ENCODE measurements at places on chromosomes 12 and 14.
A peak's percentile ranks its signal among the peaks of the same experiment; 100 is the strongest.

GRCh38 chr12:113967368-113967767 lies 1.2 kb upstream of the RBM19 start:
- DNase-seq: no peak

- DNase-seq: no peak
Observed at GRCh38 chr14:93212432-93212831, 5.4 kb downstream of the UBR7 start.

- DNase-seq: no peak
Observed at GRCh38 chr14:104135121-104135903, 3.1 kb upstream of the KIF26A start.

DNA sequence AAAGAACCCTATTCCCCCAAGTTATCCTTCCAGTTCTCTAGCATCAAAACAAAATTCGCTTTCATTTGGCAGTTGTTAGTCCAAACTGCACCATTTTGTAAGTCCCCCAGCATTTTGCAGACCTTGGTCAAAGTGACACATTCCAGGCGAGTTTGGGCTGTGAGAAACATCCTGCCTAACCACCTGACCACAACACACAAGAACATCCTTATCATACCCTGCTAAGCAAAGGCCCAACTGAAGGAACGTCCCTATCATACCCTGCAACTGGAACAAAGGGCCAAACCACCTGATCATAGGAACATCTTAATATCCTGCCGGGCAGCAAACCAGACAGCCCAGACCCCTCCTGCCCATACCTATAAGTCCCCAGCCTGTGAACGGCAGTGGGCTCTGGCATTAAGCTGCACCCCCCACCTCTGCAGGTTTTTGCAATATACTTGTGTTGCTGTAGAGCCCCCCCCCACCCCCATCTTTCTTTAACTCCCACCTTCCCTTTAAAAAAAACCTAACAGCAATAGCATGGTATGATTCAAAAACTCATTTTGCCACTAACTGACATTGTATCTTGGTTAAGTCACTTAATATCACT lies 2.7 kb downstream of the PCNX4 start:
- DNase-seq: no peak

DNA sequence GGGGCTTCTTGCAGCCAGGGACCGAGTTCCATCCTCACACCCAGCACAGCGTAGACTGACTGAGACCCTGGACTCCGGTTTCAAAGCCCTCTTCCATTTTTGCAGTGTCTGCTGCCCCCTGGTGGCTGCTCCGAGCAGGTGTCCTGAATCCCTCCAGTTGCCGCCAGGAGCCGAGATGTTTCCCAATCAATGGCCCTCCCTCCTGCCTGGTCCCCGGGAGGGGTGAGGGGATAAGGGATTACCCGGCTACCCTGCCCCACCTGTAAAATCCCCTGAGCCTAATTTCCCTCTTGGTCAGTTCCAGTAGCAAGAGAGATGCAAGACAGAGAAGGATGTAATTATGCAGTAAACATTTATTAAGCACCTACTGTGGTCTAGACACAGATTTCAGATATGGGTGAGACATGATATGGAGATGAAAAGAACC lies 55.0 kb downstream of the PHETA1 start:
- DNase-seq: peak; percentile 63

- DNase-seq: no peak
Observed at GRCh38 chr12:64082866-64083268, 139.2 kb downstream of the KICS2 start.

DNA sequence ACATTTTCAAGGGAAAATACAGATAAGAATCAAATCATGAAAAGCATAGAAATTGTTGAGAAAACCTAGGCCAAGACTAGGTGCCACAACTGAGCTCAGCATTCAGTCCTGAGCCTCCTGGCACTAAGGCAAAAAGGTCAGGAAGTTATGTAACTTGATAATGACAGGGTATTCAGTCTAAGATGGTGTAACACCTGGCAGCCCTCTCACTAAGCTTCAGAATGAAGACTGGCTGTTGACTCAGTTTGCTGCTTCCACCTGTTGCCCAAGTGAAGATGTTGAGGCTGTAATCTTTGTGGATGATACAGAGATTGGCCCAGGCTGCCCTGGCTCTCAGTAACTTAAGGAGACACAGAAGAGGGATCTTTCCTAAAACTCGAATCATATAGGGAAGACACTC lies 19.6 kb downstream of the PROX2 start:
- DNase-seq: no peak

DNA sequence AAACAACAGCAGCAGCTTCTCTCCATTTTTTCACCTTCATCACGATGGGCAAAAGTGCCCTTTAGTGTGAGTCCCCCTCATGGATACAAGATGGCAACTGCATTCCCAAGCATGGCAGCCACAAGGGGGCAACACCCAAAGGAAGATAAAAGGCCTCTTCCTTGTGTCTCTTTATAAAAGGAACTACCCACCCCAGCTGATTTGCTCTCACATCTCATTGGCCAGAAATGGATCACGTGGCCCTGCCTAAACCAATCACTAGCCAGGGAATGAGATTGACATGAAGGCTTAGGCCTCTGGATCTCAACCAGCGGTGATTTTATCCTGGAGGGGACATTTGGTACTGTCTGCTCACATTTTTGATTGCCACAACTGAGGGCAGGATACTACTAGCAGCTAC lies 21.9 kb upstream of the IFT81 start:
- peak; percentile 33 for DNase-seq

DNA sequence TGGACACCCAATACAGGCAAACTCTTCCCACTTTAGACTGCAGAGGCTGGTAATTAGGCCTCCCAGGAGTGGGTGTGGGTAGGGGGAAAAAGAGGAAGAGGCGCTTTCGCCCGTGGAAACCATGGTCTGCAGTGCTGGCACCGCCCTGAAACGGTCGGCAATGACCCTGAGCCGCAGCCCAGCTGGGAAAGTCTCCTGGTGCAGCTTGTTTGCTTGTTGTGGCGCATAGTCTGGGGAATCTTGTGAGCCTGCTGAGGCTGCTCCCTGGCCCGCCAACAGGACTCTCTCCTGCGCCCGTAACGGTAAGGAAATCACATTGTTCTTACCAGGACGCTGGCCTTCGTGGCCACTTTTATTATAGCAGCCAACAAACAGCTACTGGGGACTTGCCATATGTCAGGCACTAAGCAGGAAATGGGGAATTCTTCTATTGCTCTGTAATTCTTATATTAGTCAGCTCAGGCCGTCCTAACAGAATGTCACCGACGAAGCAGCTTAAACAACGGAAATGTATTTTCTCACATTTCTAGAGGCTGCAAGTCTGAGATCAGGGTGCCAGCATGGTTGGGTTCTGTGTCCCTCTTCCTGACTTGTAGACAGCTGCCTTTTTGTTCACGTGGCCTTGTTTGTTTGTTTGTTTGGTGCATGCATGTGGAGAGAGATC lies 52.5 kb upstream of the RIN3 start:
- no peak for DNase-seq

DNA sequence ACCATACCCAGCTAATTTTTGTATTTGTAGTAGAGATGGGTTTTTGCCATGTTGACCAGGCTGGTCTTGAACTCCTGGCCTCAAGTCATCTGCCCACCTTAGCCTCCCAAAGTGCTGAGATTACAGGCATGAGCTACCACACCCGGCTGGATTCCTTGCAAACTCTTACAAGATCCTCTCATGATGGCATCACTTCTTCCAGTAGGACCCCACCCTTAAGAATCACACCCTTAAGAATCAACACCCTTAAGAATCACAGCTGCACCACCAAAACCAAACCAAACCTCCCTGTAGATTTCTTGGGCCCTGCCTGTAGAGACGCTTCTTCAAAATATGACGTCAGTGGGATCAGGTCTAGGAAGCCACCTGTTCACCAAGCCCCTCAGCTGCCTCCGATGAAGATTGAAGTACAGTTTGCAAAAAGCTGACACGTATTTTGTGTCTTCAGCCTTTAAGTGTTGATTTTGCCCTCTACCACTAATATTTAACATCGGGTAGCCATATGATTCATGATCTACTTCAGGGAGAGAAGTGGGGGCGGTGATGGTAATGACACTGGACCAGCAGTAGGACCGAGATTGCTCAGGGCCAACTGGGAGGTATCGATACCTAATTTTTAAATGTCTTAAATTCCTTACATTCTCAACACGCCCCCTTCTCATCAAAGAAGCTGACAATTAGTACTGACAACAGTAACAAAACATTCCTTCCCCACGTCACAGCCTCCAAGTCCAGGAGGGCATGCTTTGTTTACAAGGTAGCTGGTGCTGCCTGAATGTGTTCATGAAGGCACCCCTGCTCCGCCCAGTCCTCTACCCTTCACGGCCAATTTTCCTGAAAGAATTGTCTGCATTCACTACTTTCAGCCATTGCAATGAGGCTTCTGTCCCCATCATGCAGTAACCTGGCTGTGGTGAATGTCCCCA lies 57.2 kb downstream of the ESRRB start:
- DNase-seq: no peak

DNA sequence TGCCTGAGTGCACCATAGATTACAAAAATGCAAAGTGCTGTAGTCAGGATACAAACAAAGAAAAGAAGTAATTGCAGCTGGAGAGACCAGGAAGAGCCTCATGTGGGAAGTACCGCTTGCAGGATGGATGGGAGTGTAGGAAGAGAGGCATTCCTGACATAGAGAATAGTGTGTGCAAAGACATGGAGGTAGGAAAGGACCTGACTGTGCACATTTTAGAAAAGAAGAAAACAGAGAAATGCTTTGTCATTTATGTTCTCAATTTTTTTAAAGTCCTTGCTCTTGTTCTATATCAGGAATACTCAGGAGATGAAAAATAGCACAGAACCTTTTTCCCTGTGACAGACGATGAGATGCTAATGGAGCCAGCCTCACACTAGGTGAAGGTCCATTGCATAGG lies 358.7 kb upstream of the TMPO start:
- no peak for DNase-seq

- no peak for DNase-seq
Observed at GRCh38 chr12:93460902-93461301, 6.4 kb upstream of the MRPL42 start.

DNA sequence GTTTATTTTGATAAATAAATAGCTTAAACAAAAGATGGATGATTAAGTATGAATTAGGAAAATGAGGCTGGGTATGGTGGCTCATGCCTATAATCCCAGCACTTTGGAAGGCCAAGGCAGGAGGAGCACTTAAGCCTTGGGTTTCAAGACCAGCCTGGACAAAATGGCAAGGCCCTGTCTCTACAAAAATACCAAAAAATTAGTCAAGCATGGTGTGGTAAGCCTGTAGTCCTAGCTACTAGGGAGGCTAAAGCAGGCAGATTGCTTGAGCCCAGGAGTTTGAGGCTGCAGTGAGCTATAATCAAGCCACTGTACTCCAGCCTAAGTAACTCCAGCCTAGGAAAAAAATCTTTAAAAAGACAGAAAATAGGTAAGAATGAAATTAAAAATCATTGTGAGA lies 96.0 kb downstream of the BCL2L14 start:
- DNase-seq: no peak

DNA sequence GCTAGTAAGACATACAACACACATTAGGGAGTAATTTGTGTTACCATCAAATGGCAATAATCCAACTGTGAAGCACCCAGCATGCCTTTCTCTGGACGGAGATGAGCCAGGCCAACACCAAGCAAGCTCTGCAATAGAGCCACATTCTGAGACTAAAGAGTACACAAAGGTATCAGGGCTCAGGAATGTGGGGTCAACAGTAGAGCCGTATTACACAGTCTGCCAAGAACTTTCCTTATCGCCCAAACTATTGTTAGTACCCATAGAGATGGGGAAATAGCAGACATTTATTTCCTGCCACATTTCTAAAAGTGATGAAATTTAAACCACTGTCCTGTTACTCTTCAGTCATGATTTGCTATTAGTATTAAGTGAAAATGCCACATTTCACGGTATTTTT lies 113.7 kb downstream of the BMP4 start:
- DNase-seq: no peak

DNA sequence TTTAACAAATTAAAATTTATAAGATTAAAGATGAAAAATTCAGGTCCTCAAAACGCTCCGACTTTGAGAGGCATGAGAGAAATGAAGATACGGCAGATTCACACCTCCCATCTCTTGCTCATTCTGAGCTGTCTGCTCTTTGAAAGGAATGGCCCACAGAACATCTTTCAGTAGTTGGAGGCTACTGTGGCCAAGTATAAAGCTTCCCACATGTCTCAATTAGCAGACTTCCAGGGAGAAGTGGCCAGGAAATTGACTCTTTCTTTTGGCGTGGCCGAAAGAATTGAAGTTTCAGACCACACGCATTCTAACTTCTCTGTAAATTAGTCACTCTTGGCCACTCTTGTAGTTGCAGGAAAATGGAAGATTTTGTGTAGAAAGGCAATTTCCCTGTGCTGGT lies 129.2 kb downstream of the DIP2B start:
- no peak for DNase-seq

GRCh38 chr12:58408516-58408915 lies 467.1 kb downstream of the ATP23 start:
- DNase-seq: no peak

- DNase-seq: no peak
Observed at GRCh38 chr14:96049932-96050331, 10.8 kb downstream of the C14orf132 start.

DNA sequence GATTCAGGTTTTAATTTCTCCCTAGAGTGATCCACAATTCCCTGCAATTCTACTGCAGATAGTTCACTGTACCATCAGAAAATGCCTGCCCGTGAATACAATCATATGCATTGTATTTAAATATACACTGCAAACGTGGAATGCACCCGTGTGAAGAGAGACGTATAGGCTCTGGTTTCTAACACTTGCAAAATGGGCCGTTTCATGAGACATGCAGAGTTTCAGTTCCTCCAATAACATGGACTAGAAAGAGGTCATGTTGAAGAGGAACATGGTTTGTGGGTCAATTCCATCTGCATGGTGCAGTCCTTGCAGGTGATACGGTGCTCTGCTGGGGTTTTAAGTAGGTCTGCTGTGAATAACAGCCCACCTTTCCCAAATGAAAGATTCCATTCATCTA lies 373.3 kb downstream of the TMEM132D start:
- DNase-seq: no peak

- no peak for DNase-seq
Observed at GRCh38 chr12:102356690-102357089, 123.7 kb downstream of the IGF1 start.

GRCh38 chr12:57604992-57605810 lies 577 bp downstream of the DTX3 start:
- DNase-seq: no peak
